ENCODE measurements at places on chromosomes 12 and 14.

GRCh38 chr12:45343269-45344051 lies 127.6 kb downstream of the ANO6 start:
- no peak for DNase-seq

DNA sequence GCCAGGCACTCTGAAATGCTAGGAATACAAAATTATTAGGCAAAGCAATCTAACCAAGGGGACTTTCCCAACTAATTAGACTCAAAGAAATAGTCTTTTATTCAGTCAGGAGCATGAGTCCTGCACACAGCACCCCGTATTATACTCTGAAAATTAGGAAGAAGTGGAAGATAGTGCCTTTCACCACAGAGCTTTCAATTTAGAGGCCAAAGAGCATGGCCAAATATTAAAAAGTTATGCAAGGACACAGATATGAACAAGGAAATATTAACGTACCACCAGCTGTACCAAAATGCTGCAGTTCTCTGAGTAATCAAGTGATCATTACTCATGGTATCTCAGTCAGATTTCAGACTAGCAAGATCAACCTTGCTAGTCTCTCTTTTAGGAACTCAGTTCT lies 22.6 kb upstream of the MDM2 start:
- DNase-seq, result no peak

DNA sequence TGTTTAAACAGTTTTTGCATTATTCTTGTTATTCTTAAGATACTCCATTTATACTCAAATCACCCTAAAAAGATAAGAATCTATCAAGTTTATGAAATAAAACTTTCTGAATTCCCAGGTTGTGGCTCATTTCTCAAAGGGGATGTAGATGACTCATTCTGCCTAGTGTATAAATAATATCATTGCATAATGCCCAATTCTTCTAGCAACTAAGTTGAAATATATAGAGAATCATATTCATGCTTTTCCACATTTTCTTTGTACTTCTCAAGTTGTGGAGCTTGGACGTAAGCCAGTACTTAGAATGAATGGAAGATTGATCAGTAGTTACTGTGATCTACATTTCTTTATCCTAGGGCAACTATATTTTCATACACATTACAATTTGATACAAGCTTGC lies 201.1 kb downstream of the PPFIA2 start:
- DNase-seq, result no peak

- DNase-seq, result no peak
Measured at GRCh38 chr12:57940915-57941164, 527 bp upstream of the ATP23 start.
